ENCODE measurements at places on chromosomes 5 and 9. TPM values are rescaled to one million over a fixed set of nuclear protein-coding genes. Genes with fewer than 3 reads are reported as not detected.

OR1Q1 gene
- total RNA-seq: not detected

RHOBTB3 gene
- 70.6 TPM for total RNA-seq

NACC2 gene
- 57.5 TPM for total RNA-seq

PCDHB15 gene
- 5.0 TPM for total RNA-seq

HTR1A gene
- total RNA-seq: 11.7 TPM

AQP3 gene
- not detected for total RNA-seq

ENHO gene
- 2.2 TPM for total RNA-seq

ANKRD33B gene
- total RNA-seq: 2.1 TPM

CDKN2B gene
- total RNA-seq: 0.83 TPM

DNA sequence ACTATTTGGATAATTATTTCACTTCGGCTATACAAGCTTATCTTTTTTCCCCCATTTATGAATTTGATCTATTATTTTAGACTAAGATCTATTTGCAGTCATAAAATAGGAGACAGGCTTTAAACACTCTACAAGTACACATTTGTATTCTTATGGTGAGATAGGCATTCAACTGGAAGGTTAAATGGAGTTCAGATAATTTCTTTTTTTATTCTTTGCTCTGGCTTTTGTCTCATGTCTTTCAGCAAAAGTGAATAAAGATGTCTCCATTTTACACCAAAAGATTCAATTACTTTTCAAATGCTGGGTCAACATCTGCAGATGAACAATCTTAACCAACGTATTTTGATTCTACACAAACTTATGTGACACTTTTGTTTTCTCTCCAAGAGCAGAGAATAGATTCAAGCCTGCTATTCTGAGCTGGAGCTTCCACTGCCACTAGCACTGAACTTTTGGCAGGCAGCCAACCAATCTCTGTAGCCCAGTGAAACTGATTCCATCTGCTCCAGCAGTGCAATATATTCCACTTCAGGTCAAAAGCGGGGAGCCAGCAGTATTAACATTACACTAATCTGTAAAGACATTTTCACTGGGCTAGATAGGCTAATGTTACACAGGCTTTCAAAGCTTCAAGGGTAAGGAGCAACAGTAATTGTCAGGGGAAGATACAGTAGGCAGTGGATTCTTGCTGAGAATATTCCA is 452.0 kb upstream of the ZNF608 start:
- DNase-seq: peak; percentile 76

DNA sequence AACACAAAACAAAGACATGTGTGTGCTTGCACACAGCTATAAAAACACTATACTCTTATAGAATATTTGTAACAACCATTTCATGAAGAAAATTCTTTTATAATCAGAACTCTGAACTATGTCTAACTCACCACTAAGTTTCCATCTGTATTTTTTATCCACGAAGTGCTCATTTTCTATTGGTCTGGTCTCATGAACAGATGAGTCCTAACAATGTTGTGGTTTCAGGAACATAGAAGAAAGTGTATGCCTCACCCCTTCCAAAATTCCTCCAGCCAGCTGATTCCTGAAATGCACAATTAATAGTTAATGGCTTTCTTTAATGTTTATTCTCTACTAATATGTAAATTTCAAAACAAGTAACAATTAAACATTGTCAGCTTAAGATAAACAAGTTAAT is 325.3 kb upstream of the GRAMD2B start:
- DNase-seq: no peak

- no peak for DNase-seq
Measured at GRCh38 chr9:88809355-88810161, 181.7 kb upstream of the S1PR3 start.

- no peak for DNase-seq
Measured at GRCh38 chr9:87433853-87434252, 63.8 kb upstream of the DAPK1 start.

GRCh38 chr9:133031496-133031911 is 707 bp downstream of the GTF3C5 start:
- no peak for DNase-seq

GRCh38 chr5:151171529-151171928 is 13.9 kb upstream of the ANXA6 start:
- DNase-seq: no peak

GRCh38 chr5:85000671-85001070 is 616.0 kb upstream of the EDIL3 start:
- DNase-seq: no peak

GRCh38 chr9:132862533-132862932 is 15.6 kb downstream of the AK8 start:
- no peak for DNase-seq

- no peak for DNase-seq
Measured at GRCh38 chr5:140011297-140011802, 31.7 kb downstream of the NRG2 start.

DNA sequence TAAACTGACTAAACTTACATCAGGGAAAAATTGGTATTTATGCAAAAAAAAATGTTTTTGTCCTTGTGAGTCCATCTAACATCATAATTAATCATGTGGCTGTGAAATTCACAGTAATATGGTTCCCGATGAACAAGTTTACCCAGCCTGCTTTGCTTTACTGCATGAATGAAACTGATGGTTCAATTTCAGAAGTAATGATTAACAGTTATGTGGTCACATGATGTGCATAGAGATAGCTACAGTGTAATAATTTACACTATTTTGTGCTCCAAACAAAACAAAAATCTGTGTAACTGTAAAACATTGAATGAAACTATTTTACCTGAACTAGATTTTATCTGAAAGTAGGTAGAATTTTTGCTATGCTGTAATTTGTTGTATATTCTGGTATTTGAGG is 16.6 kb upstream of the SRP19 start:
- DNase-seq: no peak

- no peak for DNase-seq
Measured at GRCh38 chr5:17831279-17831678, 197.0 kb downstream of the TAF11L14 start.

GRCh38 chr5:109313127-109313526 is 96.6 kb downstream of the PJA2 start:
- DNase-seq: no peak

DNA sequence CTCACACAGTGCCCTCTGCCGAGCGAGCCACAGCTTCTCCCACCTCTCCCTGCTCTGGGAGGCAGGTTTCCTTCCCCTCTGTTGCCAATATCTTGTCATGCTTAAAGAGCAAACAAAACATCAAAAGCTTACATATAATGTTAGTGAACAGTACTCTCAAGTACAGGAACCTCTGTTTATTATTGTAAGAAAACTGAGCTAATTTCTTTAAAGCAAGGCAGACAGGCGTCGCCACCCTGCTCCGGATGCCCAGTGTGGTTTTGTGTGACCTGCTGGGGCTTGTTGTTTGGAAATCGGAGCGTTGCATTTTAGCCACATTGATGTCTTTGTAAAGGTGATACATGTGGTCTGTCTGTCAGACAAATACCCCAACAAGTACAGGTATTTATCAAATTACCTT is 401.4 kb upstream of the IRX1 start:
- no peak for DNase-seq

GRCh38 chr9:102652471-102652870 is 342.7 kb upstream of the CYLC2 start:
- DNase-seq: no peak

DNA sequence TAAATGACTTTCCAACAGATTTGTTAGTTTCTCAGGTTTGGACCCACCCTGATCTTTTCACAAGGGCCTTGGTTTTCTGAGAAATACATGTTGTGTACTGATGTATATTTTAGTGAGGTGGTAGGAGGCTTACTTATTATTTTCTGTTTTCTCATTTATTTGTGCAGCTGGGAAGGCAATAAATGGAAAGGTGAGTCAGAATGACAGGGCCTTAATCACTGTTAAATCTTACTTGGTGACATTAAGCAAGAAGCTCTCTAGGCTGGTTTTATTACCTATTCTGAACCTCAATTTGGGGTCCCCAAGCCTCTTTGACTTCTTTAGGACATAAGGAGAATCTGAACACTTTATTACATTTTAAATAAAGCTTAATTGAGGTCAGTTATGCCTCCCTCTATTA is 214.0 kb upstream of the DAB2 start:
- DNase-seq: no peak

DNA sequence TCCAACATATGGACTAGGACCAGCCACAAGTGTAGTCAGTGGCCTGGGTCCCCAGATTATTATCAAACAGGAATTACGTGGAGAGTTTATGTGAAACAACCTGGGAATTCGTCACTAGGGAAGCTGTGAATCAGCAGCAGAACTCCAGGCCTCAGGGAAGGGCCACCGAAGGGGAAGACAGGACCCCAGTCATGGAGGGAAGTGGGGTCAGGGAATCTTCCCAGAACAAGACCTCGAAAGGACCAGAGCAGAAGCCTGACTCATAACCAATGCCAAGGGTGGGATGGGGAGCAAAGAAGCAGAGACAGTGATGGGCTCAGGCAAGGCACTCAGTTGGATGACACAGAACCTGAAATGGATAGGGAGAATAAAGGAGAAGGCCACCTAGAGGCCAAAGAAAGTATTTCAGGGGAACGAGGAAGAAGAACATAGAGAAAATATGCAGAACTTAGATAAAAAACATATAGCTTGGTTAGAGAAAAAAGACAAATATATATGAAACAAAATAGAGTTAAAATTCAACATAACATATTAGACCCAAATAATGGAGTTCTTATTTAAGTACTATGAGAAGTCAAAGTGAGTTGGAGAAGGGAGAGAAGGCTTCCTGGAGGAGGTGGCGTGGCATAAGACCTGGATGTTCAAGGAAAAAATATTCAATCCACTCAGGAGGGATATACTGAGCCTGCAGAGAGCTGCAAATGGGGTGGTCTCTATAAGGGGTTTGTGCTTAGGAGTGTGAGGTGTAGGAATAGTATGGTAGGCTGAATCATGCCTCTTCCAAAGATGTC is 66.7 kb upstream of the CAST start:
- DNase-seq: no peak

- DNase-seq: no peak
Measured at GRCh38 chr5:125896368-125896767, 526.8 kb upstream of the GRAMD2B start.

DNA sequence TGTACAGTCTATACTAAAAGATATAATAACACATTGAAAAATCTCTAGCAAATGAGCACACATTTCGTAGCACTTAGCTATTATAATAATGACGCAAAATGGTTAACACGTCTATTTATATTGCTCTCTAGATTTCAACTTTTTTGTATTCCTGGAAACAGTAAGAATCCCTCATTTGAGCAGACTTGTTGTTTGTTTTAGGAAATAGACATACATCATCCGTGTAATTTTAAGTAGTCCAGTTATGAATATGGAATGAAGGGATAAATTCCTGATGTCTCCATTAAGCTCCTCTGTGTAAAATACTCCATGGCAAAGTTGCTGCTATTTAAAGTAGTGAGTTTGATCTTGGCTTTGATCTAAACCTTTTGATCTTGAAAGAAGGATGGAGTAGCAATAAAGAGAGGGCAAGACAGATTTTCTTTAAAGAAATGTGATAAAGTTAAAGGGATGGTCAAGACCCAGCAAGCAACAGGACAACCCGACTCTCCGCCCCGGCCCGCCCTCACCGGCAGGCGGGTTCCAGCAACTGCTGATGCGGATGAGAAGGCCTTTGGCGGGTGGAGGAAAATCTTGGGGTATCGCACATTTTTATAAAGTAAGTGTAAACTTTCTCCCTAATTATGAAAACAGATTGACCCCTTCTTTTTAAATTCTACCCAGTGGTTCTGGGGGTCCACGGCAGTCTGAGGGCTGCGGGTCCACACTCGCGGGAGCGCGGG is 277.4 kb downstream of the AOPEP start:
- DNase-seq: peak; percentile 65

DNA sequence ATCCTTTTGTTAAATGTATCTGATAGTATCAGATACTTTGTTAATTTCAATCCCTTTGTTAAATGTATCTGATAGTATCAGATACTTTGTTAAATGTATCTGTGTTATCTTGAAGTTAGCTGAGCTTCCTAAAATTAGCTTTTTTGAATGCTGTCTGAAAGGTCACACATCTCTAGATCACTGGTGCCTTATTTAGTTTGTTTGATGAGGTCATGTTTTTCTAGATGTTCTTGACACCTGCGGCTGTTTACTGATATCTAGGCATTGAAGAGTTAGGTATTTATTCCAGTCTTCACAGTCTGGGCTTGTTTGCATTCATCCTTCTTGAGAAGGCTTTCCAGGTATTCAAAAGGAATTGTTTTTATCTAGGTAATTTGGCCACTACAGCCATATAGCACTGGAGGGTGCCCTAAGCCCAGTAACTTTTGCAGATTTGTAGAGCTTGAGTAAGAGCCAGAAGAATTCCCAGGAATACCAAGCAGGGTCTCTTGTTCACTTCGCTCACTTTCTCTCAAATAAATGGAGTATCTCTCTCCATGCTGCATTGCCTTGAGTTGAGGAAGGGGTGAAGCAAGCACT is 435.4 kb upstream of the GRAMD2B start:
- DNase-seq: no peak

GRCh38 chr5:87541033-87541432 is 128.3 kb upstream of the CCNH start:
- peak; percentile 73 for DNase-seq

GRCh38 chr9:88750832-88751360 is 215.9 kb downstream of the NXNL2 start:
- DNase-seq: no peak

- DNase-seq: no peak
Measured at GRCh38 chr5:14416621-14417275, 164.8 kb upstream of the OTULINL start.

DNA sequence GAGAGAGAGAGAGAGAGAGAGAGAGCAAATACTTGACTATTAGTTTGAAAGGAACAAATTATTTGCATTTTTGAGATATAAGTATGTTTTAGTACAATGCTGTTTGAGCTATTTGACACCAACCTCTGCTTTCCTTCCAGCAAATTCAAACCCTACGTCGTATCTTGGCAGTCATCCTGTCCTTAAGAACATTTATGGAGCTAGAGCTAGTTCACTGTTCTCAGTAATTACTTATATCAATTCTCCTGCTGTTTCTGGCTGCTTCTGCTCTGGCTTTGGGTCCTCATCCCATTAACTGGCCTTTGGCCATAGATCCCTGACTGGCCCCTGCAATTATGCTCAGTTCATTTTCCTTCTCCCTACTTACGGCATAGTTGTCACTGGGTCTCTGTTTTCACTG is 19.9 kb upstream of the ERAP2 start:
- no peak for DNase-seq

DNA sequence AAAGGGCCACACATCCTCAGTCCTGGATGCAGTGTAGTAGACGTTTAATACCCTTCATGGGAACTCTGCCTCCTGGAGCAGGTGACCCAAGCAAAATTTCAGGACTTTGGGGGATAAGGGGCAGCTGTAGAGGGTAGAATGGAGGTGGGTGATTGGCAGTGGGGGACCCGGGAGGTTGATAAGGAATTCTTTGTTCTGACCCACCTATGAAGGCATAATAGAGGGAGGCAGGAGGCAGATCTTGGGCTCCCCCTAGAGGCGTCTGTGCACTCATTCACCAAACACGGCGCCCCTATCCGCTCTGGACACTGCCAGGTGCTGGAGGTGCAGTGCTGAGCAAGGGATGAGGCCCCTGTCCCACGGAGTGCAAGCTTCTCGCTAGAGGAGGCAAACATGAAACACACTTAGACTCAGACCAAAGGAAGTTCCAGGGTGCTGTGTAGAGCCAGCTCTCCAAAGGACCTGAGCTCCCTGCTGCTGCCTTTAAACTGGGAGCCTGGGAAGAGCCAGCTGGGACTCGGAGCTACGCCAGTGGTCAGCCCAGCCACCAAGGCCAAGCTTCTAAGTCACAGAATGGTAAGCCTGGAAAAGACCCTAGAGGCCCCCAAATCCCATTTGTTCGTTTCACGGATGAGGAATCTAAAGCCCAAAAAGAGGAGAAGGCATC is 7.7 kb downstream of the IL17B start:
- peak; percentile 61 for DNase-seq

- DNase-seq: no peak
Measured at GRCh38 chr5:98906756-98907355, 22.0 kb downstream of the CHD1 start.

GRCh38 chr9:128921881-128922763 is 1.3 kb downstream of the PHYHD1 start:
- peak; percentile 72 for DNase-seq
